ENCODE measurements at places on chromosomes 12 and 14.

DNA sequence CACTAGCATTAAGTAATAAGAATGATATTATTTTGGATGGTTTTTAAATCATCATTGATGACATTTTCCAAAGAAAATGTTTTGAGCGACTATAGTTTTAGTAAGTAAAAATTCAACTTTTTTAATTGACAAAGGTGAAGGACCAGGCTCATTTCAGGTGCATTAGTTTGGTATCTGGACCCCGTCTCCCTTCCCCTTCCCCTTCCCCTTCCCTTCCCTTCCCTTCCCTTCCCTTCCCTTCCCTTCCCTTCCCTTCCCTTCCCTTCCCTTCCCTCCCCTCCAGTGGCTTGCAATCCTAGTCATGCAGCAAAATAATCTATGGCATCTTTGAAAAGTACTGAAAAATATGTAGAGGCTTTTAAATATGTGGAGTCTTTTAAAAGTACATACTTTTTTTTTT lies 13.0 kb upstream of the SSPN start:
- no peak for DNase-seq

DNA sequence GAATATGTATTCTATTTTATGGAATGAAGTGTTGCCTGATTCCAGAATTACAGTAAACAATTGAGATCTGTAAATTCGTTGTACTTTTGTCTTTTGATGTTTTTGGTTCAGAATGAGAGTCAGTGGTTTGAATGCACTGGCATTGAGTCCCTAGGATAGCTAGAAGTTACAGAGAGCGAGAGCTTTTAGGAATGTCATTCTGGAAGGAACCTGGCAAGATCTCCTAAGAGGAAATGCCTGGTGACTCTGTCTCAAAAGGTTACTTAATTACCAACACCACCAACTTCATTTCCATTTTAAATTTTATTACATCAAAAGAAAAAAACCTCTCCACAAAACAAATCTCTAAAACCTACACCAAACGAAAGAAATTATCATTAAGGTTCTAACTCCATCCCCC lies 6.0 kb upstream of the CEBPE start:
- no peak for DNase-seq

DNA sequence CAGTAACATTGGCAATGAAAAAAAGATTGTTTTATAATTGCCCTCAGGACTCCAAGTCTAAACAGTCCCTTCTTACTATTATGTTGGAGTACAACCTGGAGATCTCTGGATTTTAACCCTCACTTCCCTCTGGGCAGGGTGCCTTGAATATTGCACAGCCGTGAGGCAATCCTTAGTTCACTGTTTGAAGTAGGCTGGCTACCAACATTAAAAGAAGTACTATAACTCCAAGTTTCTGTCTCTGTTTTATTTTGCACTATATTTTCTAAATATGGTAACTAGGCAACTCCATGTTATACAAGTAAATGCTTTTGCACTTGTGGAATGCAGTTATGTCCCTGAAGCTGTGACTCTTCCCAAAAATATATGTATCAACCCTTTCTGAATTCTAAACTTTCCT lies 490.7 kb downstream of the EGLN3 start:
- DNase-seq, result no peak

DNA sequence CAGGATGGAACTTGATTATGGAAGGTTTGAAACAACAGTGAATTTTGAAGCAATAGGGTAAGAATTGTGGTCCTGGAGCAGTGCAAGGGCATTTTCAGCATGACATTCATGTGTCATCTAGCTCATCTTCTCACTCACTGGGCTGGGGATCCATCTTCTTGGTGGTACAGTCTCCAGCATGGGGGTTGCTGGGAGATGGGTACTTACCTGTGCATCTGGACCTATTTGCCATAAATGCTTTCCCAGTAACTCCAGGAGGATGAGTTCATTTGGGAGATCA lies 7.2 kb downstream of the HSP90AA1 start:
- no peak for DNase-seq

- DNase-seq, result no peak
Measured at GRCh38 chr14:88005050-88005481, at the start of gene GPR65. Gene GPR65 (plus strand): TSS chr14:88005135. CDS start chr14:88010848, 5,713 bp downstream.

DNA sequence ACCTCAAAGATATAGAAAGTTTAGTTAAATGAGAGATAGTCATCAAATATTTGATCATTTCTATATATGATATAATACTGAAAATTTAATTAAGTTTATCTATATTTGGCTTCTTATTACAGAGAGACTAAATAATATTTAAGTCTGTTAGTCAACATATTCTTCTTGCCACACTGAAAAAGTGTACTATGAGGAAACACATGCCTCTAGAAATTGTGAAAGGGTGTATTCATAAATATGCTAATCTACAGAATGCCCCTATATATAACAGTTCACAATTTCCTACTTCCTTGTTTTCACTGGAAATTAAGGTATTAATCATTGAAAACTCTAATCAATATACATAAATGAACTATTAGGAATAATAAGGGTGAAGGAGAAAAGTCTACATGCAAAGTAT lies 31.4 kb upstream of the ETV6 start:
- no peak for DNase-seq

DNA sequence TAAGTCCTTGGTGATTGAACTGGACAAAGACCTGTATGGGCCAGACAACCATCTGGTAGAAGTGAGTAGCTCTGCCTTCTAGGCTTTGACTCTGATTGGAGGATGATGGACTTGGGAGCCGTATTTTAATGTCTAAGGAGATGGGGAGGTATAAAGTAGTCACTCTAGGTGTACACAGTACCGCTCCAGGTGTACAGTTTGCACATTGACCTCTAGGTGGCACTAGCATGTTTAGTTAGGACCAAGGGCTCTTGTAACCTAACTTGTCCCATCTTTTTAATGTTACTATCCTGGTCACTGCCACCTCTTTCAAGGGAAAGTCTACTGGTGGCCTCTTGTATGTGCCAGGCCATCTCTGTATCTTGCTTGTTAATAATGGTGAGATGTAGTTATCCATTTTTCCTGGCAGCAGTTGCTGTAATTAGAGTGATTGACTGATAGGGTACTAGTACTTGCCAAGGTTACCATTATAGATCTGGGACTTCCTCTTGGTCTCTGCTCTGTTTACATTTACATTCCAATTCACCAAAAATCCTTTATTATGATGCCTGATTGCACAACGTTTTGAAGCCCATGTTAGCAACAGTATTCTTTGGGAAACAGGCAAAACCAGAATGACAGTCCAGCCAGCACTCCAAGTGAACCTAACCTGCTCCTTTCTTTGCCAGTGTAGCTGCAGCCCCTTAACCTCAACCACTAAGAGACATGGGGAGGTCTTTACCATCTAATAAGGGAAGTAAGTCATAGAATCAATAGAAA lies 3.6 kb downstream of the SMARCD1 start:
- DNase-seq, result peak; percentile 26

- no peak for DNase-seq
Measured at GRCh38 chr12:41407232-41407799, 219.2 kb downstream of the PDZRN4 start.

DNA sequence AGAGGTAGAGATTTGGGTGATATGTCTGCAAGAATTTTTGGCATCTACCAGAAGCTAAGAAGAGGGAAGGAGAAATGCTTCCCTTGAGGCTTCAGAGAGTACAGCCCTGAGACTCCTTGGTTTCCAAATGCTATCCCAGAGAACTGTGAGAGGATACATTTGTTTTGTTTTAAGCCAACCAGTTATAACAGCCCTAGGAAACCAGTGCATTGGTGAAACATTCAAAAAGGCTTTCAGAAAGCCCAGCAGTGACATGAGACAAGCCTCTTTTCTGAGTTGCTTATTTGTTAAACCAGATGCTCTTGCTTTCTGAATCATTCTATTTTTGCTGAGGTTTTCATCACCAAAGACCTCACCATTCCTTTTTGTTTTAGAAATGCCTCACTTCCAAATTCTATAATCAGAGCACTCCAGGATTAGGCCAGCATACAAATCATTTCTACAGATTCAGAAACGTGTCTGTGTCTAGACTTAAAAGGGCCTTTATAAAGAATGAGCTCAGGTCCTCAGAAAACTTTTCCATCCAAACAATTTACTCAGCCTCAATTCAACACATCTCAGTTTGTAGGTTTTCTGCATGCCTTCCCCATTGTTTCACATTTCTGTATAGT lies 1617.8 kb upstream of the FLRT2 start:
- no peak for DNase-seq
